ENCODE measurements at places on chromosomes 11 and 22.
A peak's percentile ranks its signal among the peaks of the same experiment; 100 is the strongest.

GRCh38 chr11:87596176-87596575 is 558.4 kb downstream of the TMEM135 start:
- no peak for DNase-seq

GRCh38 chr11:93775289-93775688 is 8.8 kb upstream of the MED17 start:
- no peak for DNase-seq

- DNase-seq = no peak
Measured at GRCh38 chr11:66603072-66603471, 10.1 kb downstream of the CCS start.

GRCh38 chr22:29167032-29167911 is 38.4 kb upstream of the EMID1 start:
- DNase-seq = peak; percentile 67

GRCh38 chr11:71330349-71330748 is 78.0 kb upstream of the SHANK2 start:
- no peak for DNase-seq

- no peak for DNase-seq
Measured at GRCh38 chr11:118851970-118852369, 31.7 kb upstream of the CXCR5 start.
